ENCODE measurements at places on chromosomes 7 and 10.

DNA sequence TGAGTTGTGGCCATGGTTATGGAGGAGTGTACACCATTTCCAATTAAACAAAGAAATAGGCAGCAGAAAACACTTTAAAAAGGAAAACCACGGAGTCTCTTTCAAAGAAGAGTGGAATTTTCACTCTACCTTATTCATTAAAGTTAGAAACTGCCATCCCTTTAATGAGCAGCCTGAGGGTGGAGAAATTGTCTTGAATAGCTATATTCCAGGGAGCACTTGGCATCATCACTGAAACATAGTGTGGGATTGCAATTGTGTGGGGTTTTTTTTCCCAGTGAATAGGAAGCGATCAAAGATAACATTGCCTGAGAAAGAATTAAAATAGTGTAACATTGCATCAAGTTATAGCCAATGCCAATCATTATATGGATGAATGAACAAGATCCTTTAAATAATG, 191.6 kb downstream of the TEX36 start:
- no peak for DNase-seq

- no peak for DNase-seq
Measured at GRCh38 chr10:131212763-131213325, 98.7 kb downstream of the TCERG1L start.

GRCh38 chr7:47326808-47327207, 255.1 kb downstream of the TNS3 start:
- DNase-seq, result no peak

DNA sequence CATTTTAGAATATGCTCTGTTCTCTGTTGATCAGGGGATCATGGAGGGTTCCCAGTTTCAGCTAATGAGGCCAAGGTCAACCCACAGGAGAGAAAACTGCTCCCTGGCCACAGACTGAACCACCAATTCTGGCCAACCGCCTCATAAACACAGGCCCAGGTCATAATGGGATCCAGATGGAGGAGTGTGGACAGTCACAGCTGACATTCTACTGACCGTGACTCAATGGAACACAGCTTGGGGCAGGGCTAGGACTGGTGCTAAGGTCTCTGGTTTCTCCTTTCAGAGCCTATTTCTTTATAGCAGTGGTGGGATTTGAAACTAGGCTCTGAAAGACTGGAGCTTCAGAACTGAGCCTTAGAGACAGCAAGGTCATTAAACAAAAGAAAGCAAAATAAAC, 68.3 kb downstream of the HIPK2 start:
- DNase-seq, result no peak

DNA sequence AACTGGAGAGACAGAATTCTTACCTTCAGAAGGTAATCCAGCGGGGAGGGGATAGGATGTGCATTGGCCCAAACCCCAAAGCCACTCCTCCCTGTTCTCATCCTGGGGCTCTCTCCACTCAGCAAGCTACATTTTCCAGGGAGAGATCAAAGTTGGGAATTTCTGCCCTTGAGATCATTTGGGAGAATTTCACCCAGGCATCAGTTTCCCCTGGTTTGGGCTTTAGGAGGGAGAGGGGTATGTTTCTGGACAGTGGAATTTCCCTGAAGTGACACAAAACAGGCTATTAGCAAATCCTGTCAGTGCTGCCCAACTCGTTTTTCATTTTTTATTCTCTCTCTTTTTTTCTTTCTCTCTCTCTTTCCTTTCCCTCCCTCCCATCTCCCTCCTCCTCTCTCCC, 35.7 kb downstream of the CYP17A1 start:
- no peak for DNase-seq

DNA sequence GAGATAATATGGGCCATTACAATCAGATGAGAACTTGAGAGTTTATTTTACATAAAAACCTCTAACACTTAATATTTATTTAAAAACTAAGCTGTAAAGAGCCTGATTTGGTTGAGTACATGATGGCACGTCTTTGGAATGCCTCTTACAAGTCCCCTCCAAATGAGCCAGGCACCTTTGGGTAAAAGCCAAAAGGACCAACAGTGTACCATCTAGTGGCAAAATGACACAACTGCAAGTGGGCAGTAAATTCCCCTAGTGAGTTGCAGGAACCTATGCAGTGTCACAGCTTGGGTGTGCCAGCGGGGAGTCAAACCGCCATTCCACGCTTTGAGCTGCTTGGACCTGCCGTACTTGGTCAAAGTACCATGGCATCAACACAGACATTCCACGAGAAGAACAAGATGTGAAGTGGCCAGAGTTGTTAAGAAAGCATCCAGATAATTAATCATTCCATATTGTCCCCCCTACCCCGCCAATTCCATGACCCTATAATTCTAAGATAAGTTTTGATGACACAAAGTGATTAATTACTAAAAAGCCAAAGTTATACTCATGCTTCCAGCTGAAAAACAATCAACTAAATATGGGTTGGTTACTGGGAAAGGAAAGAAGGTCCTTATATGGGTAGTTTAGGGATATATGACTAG, 115.2 kb downstream of the SORBS1 start:
- no peak for DNase-seq

DNA sequence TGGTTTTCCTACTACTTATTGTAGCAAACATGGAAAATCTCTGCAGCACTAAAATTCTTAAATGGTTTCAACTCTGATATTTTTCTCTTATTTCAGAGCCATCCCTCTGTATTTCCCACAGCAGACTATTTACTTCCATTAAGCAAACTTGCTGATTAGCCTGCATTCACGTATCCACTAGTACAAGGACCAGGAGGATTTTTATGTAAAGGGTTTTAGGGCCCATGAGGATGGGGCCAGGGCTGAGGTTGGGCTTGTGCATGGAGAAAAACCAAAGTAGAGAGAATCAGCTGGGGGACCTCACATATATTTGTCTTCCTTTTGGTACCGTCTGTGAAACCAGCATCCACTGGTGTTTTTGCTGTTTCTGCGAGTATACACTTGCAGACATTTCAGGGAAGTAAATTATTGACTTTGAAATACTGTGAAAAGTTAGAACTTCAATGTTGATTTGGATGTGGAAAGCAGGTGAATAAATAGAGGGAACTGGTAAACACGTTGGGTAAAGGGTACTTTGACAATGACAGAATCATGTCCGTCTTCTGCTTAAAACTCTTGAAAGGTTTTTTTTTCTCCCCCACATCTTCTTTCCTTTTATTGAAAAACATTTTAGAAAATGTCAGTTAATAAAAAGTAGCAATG, 44.3 kb downstream of the ERLIN1 start:
- no peak for DNase-seq

GRCh38 chr7:2764621-2765020, 76.6 kb downstream of the AMZ1 start:
- no peak for DNase-seq

GRCh38 chr7:139777948-139778841, at the start of gene HIPK2:
HIPK2 (minus strand) TSS chr7:139777998; CDS start chr7:139777623, 375 bp downstream.
- peak; percentile 61 for DNase-seq

- DNase-seq, result no peak
Measured at GRCh38 chr10:102645388-102645740, 1.1 kb downstream of the TRIM8 start.

DNA sequence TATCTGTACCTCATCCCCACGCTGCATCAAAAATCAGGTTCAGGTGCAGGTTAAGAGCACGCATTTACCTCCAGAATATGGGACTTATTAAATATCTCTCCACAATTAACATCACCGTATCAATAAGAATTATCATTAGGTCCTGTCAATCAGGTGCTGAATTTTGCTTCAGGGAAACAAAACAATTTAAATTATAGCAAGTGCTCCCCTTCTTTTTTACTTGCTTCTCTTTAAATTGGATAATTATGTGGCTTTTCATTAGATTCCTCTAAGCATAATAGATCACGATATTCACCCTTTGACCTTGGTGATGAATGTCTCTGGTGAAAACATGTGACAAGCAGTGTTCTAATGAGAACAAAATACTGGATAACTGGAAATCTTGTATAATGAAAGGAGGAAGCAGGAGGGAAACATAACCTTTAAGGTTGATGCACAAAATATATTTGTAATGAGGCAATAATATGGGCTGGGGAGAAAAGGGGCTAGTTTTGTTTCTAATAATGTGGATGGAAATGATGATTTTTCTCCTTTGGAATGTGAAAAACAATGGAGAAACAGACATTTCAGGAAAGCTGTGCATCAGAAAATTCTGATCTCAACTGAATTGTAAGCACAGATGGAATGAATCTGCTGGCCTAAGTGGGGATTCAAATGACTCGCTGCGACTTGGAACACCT, 166.9 kb downstream of the SNX10 start:
- no peak for DNase-seq

DNA sequence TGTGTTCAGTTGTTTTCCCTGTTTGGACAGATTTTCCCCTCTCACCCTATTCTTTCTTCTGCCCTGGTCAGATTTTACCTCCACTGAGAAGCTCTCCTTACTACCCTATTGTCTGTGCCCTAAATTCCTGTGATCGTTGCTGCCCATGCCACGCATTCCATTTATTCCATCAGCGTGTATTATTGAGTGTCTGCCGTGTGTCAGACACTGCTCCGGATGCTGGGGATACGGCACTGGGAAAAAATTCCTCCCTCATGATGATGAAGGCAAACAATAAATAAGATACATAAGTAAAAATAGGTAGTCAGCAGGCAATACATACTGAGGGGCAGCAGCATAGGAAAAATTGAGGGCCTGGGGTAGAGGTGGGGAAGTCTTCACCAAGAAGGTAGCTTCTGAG, 86.8 kb downstream of the FANK1 start:
- no peak for DNase-seq

- DNase-seq, result no peak
Measured at GRCh38 chr7:37817996-37818720, 30.2 kb upstream of the NME8 start.

GRCh38 chr10:70348228-70348850, 34.1 kb downstream of the LRRC20 start:
- DNase-seq, result no peak

DNA sequence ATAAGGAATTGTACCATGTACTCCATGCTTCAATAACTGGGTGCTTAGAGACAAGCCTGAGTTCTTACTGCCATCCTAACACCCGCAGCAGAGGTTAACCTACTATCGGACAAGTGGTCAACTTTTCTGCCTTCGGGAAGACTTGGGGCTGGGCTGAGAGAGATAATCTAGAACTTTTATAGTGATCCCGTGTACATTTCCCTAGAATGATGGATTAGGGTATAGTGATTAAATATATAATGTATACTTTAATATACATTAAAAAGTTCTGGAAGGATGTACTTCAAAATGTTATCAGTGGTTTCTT, 12.2 kb upstream of the HNRNPF start:
- no peak for DNase-seq

DNA sequence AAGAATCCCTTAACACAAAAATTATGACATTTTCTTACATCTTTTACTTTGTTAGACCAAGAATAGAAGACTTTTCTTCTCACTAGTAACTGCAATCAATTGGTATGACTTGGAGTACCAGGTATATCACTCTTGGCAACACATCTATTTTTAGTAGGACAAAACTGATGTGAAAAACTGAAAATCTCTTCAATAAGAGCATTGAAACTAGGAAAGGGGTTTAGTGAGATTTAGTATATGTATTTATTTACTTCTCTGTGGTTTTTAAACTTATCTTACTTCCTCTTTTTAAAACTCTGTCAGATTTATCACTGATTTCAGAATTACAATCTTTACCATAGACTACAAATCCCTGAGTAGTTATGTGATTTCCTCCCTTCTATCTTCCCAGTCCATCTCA, 366.2 kb downstream of the PCDH15 start:
- no peak for DNase-seq

- DNase-seq, result no peak
Measured at GRCh38 chr7:97133159-97133558, 15.7 kb downstream of the SDHAF3 start.

DNA sequence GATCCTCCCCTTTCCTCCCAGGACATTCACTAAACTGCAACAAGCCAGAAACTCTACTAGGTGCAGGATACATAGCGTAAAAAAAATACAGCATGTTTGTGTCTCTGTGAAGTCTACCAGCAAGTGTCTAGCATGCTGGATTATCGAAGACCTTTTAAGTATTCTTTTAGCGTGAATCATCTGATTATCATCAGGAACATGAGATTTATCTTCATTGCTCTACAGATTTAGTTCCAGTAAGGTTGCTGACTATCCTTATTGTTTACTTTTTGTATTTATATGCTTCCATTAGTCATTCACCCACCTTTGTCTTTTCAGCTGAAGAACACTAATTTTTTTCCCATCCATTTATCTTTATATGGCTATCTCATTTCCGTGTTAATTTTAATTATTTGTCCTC, 62.8 kb downstream of the PDZD8 start:
- DNase-seq, result no peak

- no peak for DNase-seq
Measured at GRCh38 chr10:10958041-10958440, 59.6 kb upstream of the CELF2 start.

DNA sequence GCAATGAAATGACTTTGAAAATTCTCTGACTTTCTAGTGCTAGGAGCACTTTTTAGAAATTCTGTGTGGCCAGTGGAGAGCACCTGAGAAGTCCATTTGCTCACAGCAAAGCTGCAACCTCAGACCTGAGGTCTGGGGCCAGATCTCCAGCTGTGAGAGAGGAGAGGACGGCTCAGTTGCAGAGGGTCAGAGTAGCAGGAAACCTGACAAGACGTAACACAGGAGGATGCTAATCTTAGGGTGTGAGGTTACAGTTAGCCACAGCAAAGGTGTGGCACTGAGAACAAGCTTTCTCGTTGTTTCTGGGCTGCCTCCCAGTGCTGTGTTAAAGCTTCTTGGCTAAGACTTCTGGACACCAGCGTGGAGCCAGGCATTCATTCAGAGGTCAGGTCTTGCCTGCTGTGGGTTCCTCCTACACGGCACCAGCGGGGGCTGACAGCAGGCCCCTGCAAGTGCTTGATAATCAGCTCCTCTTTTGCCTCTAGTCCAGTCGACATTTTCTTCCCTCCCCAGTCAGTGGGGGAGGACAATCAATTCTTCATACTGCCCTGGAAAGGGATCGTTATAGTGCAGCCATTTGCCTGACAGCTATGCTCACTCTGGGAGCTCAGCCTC, 435.4 kb upstream of the DPP6 start:
- no peak for DNase-seq

- no peak for DNase-seq
Measured at GRCh38 chr10:87105446-87106124, 10.6 kb downstream of the SHLD2 start.

GRCh38 chr10:42519761-42520460, 118.5 kb downstream of the ZNF33B start:
- no peak for DNase-seq

- no peak for DNase-seq
Measured at GRCh38 chr7:92705831-92706230, 115.6 kb upstream of the FAM133B start.

DNA sequence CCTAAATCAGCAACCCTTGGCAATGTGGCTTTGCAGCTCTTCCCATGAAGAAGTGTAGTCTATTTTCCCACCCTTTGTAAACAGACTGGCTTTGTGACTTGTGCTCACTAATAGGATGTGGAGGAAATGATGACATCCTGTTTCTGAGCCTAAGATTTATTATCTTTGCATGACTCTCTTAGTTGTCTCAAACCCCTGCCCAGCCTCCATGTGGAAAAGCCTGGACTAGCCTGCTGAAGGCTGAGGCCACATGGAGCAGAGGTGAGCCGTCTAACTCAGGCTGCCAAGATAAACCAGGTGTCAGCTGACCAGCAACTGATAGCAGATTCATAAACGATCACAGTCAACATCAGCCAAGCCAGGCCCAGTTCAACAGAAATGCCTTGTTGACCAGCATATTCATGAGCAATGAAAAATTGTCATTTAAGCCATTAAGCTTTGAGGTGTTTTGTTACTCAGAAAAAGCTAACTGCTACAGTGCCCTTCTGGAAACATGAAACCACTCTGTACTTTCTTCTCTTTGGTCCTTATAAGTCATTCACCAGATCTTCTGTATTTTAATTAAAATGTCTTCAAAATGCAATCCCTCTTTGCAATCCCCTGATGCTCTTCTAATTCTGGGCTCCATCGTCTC, 586.3 kb upstream of the ANKRD30A start:
- DNase-seq, result no peak
